SK-N-SH (cell line): ENCODE measurements at places on chromosomes 3 and 15. TPM values are rescaled to one million over a fixed set of nuclear protein-coding genes. Genes with fewer than 3 reads are reported as not detected.

DNA sequence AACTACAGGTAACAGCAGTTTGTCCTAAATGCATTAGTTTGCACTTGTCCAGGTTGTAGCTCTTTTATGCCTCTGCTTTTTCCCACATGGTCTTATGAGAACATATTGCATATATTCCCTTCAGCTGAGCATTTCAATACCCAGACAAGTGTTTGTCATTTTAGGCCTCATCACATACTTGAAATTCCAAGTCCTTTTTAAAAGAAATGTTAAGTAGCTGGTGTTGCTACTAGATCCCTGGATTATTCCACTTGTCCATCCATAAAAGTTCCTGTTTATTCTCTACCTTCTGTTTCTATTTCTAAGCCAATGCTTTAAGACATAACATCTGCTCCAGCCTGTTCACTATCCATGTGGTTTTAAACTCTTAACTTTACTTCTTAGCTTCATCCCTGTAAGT lies 128.4 kb downstream of the NECTIN3 start:
- H3K27ac ChIP-seq = no peak overlapping the region
- no peak overlapping the region for H3K4me3 ChIP-seq
- no peak for DNase-seq
- no peaks in the 10 kb centered on the region for H3K27me3 ChIP-seq
- H3K4me1 ChIP-seq = no peaks in the 10 kb centered on the region; the same call in 1 of the 2 replicates
- peaks cover 60% of the 10 kb centered on the region for H3K36me3 ChIP-seq

DNA sequence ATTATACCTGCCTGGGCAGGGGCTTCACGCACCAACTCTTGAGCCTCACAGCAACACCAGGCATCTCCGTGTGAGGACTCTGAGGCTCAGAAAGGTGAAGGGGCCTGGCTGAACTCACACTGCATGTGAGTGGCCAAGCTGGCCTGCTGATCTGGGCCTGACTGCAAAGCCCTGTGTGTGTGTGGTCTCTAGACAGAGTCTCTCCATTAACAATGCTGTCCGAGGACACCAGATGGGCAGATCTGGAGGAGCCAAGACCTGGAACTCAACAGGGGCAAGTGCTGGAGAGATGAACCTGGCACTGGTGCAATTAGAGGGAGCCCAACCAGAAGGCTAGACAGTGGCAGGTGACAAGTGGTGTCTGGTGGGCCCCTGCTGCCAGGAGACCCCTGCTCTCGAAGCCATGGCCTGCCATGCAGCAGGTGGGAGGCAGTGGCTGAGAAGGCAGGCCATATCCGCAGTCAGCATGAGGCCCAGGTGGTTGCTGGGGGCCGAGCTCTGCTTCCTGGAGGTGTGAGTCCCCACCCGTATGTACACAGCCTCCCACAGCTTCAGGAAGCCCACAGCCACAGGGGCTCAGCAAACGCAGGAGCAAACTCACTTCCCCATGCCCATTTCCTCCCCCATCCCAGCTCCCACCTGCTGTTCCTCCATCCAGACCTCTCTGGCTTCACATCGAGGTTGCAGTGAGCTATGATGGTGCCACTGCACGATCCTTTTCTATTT lies 39.0 kb downstream of the CYP11A1 start:
- H3K27me3 ChIP-seq = no peaks in the 10 kb centered on the region
- no peak for DNase-seq
- no peaks in the 10 kb centered on the region for H3K4me1 ChIP-seq

DNA sequence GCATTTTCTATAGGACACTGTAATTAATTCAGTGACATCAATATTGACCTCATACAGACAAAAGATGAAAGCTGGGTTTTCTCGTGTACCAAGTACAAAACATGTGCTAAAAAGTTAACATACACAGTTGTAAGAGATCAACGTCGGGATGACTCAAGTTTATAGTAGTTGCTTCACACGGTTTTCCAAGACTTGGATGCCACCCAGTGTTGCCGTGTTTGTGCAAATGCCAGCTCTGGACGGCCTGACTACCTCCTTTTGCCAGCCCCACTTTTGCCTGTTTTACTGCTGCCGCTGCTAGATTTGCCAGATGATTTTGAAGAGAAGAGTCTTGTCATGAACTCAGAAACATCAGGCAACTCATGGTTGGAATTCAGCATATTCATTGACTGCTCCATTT lies 17.6 kb downstream of the EMC7 start:
- DNase-seq = no peak
- no peaks in the 10 kb centered on the region for H3K27me3 ChIP-seq
- H3K27ac ChIP-seq = no peak overlapping the region
- no peak overlapping the region for H3K4me3 ChIP-seq
- H3K4me1 ChIP-seq = no peaks in the 10 kb centered on the region

DNA sequence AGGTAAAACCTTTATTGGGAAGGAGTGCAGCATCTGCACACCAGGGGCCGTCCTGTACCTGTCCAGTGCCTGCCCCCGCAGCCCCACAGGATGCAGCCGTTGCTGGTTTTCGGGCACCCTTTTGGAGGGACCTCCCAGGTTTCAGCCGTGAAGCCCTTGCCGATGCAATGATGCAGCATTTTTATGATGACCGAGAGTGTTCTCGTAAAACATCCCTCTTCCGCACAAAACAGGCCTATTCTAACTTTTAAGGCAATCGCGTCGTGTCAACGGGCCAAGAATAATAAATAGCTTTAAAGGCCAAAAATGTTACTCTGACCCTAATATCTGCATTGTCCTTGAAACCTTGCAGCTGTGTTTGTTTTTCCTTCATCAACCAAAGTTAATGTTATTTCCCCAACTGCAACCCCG lies 126.1 kb downstream of the LRRK1 start:
- H3K4me1 ChIP-seq = no peaks in the 10 kb centered on the region
- no peaks in the 10 kb centered on the region for H3K27me3 ChIP-seq
- H3K4me3 ChIP-seq = no peak overlapping the region
- H3K27ac ChIP-seq = no peak overlapping the region
- H3K36me3 ChIP-seq = peaks cover 14% of the 10 kb centered on the region
- no peak for DNase-seq

DNA sequence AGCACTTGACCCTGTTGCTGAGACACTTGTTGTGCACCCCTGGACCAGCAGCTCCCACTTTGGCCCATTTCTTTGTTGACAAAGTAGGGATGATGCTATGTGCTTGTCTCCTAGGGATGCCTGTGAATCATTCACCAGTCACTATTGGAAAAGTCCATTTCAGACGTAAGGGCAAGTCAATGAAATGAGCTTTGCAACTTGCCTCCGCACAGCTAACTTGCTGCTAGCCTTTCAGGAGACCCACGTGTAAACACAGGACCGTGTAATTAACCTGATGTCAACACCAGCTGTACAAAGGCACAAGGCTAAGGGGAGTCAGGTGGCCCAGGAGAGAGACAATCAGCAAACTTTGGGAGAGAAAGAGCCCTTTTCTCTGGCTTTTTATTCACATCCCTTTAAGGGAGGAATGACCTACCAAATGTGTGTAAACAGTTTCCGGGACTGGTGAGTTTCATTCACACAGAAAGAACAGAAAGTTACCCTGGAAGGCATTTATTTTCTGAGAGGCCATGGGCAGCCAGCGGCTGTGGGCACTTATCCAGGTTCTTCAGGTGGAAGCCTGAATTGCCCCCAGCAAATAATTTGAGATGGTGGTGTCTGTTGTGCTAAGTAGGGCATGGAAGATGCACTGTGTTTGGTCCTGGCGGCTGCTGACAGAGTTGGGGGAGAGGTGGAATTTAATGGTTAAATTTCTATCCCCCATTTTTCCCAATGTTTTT lies 54.0 kb downstream of the TIPARP start:
- H3K4me1 ChIP-seq = no peaks in the 10 kb centered on the region
- no peaks in the 10 kb centered on the region for H3K27me3 ChIP-seq
- no peak overlapping the region for H3K4me3 ChIP-seq

DNA sequence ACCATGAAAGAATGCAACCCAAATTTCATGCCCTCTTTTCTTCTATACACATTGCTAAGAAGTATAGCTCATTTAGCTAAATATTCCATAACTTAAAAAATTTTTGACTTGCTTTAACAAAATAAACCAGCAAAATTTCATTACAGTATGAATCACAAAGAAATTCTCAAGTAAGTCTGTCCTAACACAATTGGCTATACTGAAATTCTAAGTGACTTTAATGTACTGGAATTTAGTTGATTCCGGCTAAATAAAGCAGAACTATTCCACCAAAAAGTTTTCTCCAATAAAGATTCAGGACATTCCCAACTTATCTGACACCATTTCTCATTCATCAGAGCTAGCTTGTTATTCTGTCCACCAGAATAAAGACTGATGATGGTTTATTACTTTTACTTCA lies 23.8 kb downstream of the LRRFIP2 start:
- H3K4me3 ChIP-seq = no peak overlapping the region
- H3K27ac ChIP-seq = no peak overlapping the region
- no peaks in the 10 kb centered on the region for H3K27me3 ChIP-seq

GRCh38 chr3:156431334-156432124 lies 123.4 kb downstream of the SSR3 start:
- peaks cover 24% of the 10 kb centered on the region for H3K4me1 ChIP-seq
- H3K27ac ChIP-seq = no peak overlapping the region
- DNase-seq = no peak

DNA sequence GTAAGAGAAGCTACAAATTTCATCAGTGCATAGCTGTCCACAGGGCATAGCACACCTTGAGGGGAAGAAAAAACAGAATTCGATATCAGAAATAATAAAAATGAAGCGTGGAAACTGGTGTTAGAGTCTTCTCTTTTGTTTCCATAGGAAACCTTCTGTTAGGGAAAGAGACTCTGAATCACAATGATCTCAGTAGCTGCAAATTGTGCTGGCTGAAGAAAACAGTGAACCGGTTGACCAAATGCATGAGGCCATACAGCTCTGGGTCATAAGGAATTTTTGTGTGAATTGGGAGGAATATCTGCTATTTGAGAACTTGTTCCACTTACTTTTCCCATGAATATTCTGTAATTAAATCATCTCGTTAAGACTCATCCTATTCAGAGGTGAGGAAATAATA lies 580.2 kb upstream of the NECTIN3 start:
- no peak overlapping the region for H3K27ac ChIP-seq
- DNase-seq = no peak
- no peaks in the 10 kb centered on the region for H3K4me1 ChIP-seq
- H3K4me3 ChIP-seq = no peak overlapping the region
- H3K36me3 ChIP-seq = no peaks in the 10 kb centered on the region
- no peaks in the 10 kb centered on the region for H3K27me3 ChIP-seq

DNA sequence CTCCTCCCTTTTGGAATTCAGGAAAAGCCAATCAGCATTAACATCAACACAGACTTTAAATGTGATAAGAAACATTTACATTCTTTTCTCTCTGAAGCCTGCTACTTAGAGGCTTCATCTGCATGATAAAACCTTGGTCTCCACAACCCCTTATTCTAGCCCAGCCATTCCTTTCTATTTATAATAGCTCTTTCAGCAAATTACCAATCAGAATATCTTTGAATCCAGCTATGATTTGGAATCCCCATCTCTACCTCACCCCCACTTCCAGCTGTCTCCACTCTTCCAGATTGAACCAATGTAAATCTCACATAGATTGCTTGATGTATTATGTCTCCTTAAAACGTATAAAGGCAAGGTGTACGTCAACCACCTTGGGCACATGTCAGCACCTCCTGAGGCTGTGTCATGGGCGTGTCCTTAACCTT lies 139.7 kb downstream of the TUSC7 start:
- no peaks in the 10 kb centered on the region for H3K36me3 ChIP-seq
- DNase-seq = no peak
- no peaks in the 10 kb centered on the region for H3K27me3 ChIP-seq
- H3K4me1 ChIP-seq = no peaks in the 10 kb centered on the region

DNA sequence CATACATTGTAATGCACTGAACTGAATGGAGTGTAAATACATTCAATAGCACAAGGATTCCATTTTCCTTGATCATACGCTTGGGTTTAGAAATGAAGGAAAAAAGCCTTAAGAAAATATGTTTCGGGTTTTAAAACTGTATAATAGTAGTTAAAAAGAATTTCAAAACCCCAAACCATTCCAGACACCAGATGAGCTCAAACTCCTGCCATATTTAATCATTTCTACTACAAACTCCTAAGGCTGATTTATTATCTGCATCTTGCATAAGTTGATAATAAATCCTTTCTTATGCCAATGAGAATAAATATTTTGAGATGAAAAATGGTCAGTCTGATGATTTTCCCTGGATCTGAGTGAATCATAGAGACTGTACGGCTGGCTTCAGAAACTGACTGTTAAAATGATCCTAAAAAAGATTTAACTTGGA lies 51.0 kb downstream of the NR1D2 start:
- DNase-seq = no peak
- peaks cover 28% of the 10 kb centered on the region for H3K4me1 ChIP-seq
- H3K36me3 ChIP-seq = no peaks in the 10 kb centered on the region
- H3K27me3 ChIP-seq = no peaks in the 10 kb centered on the region
- H3K27ac ChIP-seq = no peak overlapping the region; the same call in 1 of the 2 replicates

GRCh38 chr15:101210466-101210865 lies 41.4 kb downstream of the CHSY1 start:
- H3K4me1 ChIP-seq = peaks cover 22% of the 10 kb centered on the region
- no peaks in the 10 kb centered on the region for H3K27me3 ChIP-seq
- no peaks in the 10 kb centered on the region for H3K36me3 ChIP-seq
- peak overlapping the region; percentile 53 for H3K27ac ChIP-seq
- H3K4me3 ChIP-seq = no peak overlapping the region

DNA sequence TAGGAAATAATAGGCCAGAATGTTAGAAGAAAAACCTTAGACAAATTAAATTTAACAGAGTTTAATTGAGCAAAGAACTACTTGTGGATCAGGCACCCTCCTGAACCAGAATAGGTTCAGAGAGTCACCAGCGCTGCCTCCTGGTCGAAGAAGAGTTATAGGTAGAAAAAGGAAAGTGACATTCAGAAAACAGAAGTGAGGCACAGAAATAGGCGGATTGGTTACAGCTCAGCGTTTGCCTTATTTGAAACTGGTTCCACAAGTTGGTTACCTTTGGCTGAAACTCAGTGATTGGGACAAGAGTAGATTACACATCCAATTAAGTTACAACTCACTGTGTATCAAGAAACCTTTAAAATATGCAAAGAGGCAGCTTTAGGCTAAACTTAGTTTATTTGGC lies 4.4 kb downstream of the AADAC start:
- H3K4me1 ChIP-seq = no peaks in the 10 kb centered on the region
- no peak overlapping the region for H3K4me3 ChIP-seq
- no peak overlapping the region for H3K27ac ChIP-seq
- no peaks in the 10 kb centered on the region for H3K27me3 ChIP-seq

Gene TMC3
- not detected in 2 replicates for polyA plus RNA-seq

Gene DUOX2
- polyA plus RNA-seq = 0.02 TPM in 1 of 2 replicates, not detected in the other

Gene CCDC80
- polyA plus RNA-seq = 83.4 and 103 TPM in 2 replicates

Gene CCRL2
- not detected in 2 replicates for polyA plus RNA-seq

Gene CGNL1
- polyA plus RNA-seq = 0.23 and 0.24 TPM in 2 replicates

Gene UROC1
- polyA plus RNA-seq = not detected in 2 replicates

Gene NRG4
- polyA plus RNA-seq = not detected in 2 replicates

Gene CCDC191
- polyA plus RNA-seq = 3.1 and 5.5 TPM in 2 replicates

Gene KLF15
- polyA plus RNA-seq = 0.28 and 0.39 TPM in 2 replicates

Gene PATL2
- polyA plus RNA-seq = 0.13 and 0.31 TPM in 2 replicates
